ENCODE measurements at places on chromosomes 3 and 15. TPM values are rescaled to one million over a fixed set of nuclear protein-coding genes. Genes with fewer than 3 reads are reported as not detected.

GRCh38 chr3:60669636-60670035 lies 581.6 kb downstream of the FHIT start:
- H3K4me1 ChIP-seq = no peaks in the 10 kb centered on the region
- no peak for DNase-seq
- H3K36me3 ChIP-seq = no peaks in the 10 kb centered on the region
- H3K27ac ChIP-seq = no peak overlapping the region

EFHB gene
- 0.76 TPM for total RNA-seq

DET1 gene
- 8.8 TPM for total RNA-seq

LRRC31 gene
- not detected for total RNA-seq

DNA sequence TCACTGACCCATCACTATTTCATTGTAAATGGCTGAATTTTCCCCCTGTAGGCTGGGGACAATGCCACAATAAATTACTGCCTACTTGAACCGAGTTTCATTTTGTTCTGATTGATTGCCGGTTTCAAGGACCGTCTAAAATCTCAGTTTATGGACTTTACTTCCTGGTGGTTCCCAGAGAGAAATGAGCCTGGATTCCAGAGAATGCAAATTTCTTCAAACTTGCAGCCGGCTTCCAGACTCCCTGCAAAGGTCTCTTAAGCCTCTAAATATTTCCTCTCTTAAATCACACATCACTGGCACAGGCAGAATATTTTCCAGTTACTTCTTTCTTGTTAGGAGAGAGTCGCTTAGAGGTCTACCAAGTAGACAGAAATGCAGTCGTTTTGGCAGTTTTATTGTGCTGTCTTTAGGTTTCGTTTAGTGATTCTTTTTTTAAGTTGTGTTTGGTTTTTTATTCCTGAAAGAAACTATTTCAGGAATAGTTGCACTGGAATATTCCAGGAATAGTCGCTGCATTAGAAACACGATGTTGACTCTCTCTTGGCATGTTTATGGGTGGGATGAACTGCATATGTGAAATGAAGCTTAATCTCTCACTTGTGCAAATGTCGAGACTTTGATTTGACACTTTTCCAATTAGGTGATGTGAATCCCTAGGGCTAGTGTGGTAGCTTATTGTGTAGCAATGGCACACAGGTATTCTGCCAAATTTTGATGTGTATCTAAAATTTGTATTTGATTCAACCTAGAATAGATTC lies 284.1 kb upstream of the NR2E3 start:
- H3K36me3 ChIP-seq = no peaks in the 10 kb centered on the region
- no peaks in the 10 kb centered on the region for H3K4me1 ChIP-seq
- H3K27ac ChIP-seq = no peak overlapping the region
- DNase-seq = no peak
- H3K27me3 ChIP-seq = peaks cover 2% of the 10 kb centered on the region
- H3K4me3 ChIP-seq = no peak overlapping the region

GRCh38 chr3:10193692-10194327 lies 29.1 kb downstream of the IRAK2 start:
- DNase-seq = no peak
- H3K4me3 ChIP-seq = no peak overlapping the region
- peaks cover 2% of the 10 kb centered on the region for H3K27me3 ChIP-seq

DNA sequence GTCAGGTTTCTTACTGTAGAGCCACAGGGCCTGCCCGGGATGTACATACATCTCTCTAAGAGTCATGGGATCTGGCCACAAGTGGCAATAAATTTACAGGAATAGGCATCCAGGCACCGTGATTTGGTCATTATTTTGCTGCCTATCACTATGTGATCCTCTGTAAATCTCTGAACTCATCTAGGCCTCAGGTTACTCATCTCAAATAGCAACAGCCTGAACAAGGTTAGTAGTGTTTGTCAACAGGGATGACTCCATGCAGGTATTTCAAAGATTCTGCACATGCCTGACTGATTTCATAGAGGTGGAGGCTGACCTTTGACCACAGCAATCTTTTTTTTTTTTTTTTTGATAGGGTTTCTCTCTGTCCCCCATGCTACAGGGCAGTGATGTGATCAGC lies 88.8 kb upstream of the TBL1XR1 start:
- no peak overlapping the region for H3K4me3 ChIP-seq
- H3K36me3 ChIP-seq = no peaks in the 10 kb centered on the region
- peaks cover 2% of the 10 kb centered on the region for H3K27me3 ChIP-seq

- no peaks in the 10 kb centered on the region for H3K36me3 ChIP-seq
- peak overlapping the region; percentile 50 for H3K27ac ChIP-seq
- H3K27me3 ChIP-seq = no peaks in the 10 kb centered on the region
- peaks cover 8% of the 10 kb centered on the region for H3K4me1 ChIP-seq
- peak overlapping the region; percentile 23 for H3K4me3 ChIP-seq
These were observed 774.7 kb upstream of the ROBO1 start for GRCh38 chr3:80542456-80542855.

HRG gene
- total RNA-seq = not detected
